Stimulated activated CD4-positive, alpha-beta T cell treated with anti-CD3 and anti-CD28 coated beads, Interleukin-4, amount 100 ng/mL, for 1 hour (primary cell): ENCODE measurements at places on chromosomes 2 and 18.
A peak's percentile ranks its signal among the peaks of the same experiment; 100 is the strongest.

DNA sequence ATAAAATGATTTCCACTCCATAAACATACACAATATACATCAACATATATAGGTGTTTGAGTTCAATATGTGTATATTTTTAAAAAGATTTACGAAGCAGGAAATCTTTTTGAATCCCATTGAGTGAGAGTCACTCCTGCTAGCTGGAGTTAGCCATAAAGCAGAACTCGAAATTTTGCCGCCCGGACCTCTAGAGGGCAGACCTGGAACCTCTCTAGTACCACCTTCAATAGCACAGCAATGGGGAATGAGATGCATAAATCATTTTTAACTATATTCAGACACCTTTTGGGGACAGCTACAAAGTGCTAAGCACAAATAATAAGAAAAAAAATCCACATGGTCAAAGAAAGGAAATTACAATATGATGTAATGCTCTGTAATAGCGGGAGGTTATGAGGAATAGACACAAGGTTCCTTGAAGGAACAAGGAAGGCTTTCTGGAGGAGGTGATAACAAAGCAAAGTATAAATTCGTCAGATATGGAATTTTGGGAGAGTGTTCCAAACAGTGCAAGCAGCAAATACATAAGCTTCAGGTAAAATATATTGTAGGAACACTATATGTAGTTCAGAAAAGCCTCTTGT, 533.4 kb downstream of the ERBB4 start:
- DNase-seq, result no peak

DNA sequence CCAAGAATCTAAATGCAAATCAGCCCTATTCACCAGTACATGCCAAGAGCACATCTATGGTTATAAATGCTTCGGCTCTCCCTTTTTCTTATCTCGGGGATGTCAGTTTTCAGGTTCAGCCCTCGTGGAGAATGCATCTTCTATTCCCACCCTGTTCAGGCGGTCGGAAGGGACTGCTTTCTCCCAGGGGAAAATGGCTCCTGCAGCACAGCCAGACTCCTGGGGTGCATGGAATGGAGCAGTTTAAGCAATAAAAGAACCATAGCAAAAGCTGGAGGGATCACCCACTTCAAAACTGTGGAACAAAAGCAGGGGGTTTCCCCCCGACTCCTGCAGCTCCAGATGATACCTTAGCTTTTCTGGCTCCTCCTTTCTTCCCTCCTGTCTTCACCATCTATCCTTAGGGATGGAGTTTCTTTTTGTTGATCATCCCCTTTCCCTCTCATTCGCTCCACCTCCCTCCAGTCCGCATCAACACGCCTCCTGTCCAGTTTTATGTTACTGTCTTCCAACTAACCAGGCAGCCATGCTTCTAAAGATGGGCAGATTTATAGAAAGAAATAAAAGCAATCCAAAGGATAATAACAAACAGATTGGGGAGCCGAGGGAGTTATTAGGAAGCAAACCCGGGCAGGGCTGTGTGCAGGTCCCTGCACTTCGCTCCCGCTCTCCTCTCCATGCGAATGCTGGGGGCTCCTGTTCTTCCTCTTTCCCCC, 356.2 kb upstream of the SMIM21 start:
- no peak for DNase-seq

DNA sequence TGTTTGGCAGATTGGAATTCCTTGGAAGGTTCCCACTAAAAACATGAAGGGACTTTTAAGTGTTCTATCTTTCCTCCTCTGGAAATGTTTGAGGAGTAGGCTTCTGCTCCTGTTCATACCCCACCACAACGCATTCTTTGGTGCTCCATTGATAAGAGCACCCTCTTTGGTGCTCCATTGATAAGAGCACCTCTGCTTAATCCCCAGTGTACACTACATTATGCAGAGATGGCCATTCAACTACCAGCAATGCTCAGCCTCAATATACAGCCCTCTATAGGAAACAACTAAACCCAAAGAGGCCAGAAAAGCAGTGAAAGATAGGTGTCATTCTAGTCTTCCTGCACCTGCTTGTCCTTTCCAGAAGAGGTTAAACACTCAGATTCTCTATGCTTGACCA, 1.8 kb upstream of the CHAC2 start:
- no peak for DNase-seq

GRCh38 chr18:46167971-46168370, 63.8 kb downstream of the HAUS1 start:
- no peak for DNase-seq

- peak; percentile 2 for DNase-seq
These were observed 491 bp downstream of the ALK start for GRCh38 chr2:29920631-29921559.

GRCh38 chr18:36160959-36161371, 26.3 kb upstream of the MOCOS start:
- no peak for DNase-seq

DNA sequence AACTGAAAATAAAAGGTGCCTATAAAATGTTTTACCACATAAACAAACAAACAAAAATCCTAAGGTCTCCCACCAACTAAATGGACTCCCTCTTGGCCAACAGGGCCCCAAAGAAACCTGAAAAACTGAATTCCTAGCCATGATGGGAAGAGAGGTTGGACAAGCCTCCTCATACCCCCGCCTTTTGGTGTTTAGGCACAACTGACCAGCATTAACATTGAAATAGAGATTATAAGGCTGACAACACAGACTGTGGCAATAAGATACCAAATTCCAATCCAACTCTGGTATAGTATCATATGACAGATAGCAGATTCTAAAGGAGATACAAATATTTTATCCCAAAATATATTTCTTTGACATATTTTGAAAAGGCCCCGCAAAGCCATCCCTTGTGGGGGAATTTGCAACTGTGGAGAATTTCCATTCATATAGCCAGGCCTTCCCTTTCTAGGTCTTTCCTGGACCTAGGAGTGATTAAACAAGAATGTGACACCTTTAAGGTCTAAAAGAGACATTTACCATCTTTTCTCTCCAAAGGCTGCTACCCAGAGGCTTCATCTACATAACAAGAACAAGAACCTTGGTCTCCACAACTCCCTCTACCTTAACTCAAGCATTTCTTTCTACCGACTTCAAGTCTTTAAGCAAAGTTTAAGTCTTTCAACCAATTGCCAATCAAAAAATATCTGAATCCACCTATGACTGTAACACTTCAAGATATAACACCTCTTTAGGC, 80.0 kb downstream of the CHN1 start:
- no peak for DNase-seq

DNA sequence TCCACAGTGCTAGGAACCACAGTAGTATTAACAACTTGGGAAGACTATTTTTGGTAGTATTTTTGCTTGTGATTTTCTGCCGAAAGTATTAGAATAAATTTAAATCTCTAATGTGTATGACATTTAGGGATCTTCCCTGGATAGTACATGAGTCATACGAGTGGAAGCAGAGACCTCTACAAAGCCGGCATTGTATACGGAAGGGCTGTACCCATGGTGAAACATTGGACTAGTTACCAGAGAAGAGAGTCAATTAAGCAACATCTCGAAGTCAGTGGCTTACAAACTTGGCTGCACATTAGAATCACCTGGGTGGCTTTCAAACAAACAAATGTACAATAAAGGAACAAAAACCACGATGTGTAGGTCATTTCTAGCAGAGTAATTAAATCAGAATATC, 1131.7 kb upstream of the LRRTM1 start:
- DNase-seq, result no peak

DNA sequence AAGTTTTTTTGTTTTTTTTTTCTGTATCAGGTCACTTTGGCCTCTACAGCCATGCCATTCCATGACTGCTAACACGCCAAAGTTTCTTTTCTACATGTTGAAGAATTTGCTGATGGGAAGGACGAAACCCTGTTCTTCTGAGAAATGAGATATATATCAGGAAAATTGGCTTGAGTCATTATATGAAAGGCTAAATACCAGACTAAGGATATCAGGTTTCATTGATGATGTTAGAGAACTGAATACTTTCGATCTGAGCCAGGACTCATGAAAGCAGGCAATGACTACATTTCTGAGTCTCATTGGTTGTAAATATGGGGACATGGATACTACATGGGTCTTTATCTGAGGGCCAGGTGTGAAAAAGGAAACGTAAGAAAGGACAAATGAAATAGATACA, 181.4 kb downstream of the OSR1 start:
- no peak for DNase-seq

DNA sequence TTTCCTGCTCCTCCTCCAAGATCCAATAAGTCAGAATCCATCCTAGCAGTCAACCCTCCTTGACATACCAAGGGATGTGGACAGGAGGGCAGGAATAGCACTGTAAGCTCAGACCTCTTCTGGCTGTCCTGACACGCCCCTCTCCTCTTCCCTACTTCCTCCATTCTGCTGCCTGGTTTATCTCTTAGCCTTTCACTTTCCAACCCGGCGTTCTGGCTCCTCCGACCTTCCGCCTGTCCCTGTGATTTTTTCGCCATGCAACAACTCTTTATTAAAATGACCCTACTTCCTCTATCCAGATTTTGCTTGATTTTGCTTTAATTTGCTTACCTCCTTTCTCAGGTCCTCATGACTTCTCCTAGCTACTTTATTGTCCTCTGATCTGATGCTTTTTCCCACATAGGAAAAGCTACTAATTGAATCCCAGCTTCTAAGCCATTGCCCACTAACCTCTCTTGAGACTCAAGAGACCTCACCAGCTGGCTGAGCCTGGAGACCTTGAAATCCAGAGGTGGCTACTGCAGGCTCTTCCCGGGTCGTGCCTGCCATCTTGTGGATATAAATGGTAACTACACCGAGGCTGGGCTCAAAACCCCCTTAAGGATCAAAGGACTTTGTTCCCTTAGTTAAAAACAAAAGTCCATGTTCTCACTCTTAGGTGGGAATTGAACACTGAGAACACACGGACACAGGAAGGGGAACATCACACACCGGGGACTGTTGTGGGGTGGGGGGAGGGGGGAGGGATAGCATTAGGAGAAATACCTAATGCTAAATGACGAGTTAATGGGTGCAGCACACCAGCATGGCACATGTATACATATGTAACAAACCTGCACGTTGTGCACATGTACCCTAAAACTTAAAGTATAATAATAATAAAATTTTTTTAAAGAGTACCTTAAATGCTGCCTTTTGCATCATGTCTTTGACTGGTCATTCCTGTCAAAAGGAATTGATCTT, 139.4 kb downstream of the AKAIN1 start:
- DNase-seq, result peak; percentile 37

- no peak for DNase-seq
These were observed 19.9 kb upstream of the CAB39 start for GRCh38 chr2:230692760-230693159.
